ENCODE measurements at places on chromosomes 12 and 14.

DNA sequence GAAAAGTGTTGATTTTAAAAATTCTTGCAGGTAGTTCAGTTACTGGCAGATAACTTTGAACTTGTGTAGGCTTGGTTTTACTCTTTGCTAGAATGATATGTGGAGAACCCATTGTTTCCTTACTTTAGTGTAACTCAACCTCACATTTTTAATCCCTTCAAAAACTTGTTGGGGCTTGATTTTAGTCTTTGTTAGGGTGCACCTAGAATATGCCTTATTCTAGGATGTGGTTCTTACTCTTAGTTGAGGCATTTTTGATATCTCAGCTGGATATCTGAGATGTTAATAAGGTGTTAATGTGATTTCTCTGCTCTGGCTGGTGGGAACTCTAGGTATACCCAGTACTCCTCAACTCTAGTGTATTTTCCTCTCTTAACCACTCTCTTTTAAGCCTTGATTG lies 10.0 kb downstream of the MNAT1 start:
- no peak for ATAC-seq

DNA sequence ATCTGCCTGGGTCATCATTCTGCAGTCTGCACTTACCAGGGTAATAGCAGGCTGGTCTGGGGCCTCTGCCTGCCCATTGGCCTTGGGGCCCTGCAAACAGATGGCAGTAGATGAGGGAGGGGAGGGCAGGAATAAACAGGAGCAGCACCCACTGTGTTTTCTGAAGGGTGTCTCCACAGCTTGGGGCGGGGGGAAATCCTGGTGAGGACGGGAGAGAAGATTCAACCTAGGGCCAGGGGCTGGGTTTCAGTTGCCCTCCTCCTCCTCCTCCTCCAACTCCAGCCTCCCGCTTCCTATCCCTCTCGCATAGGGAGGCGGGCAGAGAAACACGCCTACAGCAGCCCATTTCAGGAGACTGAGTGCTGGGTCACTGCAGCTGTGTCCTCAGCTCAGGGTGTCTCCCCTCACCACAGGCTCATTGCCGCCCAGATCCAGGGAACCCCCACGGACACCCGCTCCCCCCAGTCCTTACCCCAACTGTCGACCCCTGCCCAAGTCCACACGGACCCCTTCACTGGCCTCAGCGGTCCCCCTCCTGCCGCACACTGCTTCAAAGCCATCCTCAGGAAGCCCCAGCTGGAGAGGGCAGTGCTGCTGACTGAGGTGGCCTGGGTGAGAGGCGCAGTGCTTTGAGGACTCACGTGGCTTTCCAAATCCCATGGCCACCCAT lies 9.1 kb upstream of the KRT80 start:
- ATAC-seq: no peak

GRCh38 chr12:4307593-4308333 lies 13.2 kb upstream of the TIGAR start:
- peak; percentile 35 for ATAC-seq

DNA sequence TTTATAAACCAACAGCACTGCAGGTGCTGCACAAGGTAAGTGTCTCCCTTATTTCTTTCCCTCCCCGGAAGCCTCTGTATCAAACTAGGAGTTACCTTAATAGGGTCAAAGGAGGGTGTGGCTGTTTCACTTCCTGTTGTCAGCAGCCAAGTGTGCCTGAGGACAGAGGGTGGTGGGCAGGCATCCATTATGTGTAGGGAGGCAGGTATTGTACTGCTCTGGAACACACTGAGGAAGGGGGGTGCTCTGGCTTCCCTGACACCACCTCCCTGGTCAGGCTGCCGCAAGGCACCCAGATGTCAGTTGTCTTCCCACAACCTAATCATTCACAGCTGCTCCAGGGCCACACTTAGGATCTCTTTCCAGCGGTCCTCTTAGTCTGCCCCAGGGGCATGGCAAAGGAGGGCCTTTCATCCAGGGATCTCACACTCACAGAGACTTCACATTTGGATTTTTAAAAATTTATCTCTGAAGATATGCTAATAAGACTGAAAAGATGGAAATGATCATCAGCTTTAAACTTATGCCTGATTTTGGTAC lies 132.0 kb upstream of the ARHGAP5 start:
- peak; percentile 84 for ATAC-seq

GRCh38 chr14:92563359-92563758 lies 49.8 kb downstream of the RIN3 start:
- ATAC-seq: peak; percentile 90

DNA sequence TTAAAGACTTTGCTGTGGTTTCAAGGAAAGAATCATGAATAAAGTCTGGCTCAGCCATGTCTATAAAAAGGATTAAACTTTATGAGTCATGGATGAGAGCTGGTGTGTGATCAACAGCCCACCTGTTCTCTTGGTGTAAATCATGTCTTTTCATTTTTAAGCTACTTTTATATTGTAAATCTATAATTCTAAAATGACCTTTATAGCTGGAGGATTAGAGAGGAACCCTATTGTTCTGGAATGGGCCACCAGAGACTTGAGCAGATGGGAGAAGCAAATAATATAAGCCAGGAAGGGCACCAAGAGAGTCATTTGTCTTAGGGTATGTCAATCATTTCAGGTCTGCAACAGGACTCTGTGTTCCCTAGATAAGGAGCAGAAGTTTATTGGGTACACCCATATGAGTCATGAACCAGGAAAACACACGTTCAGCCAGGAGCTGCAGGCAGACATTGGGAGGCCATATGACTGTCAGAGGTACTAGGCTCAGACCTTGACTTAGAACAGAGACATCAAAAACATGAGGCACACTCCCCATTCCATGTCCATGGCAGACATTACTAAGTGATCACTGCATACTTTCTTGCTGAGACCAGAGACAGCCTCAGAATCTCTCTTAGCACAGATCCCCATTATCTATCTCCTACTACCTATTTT lies 49.3 kb downstream of the NDUFA12 start:
- peak; percentile 39 for ATAC-seq

DNA sequence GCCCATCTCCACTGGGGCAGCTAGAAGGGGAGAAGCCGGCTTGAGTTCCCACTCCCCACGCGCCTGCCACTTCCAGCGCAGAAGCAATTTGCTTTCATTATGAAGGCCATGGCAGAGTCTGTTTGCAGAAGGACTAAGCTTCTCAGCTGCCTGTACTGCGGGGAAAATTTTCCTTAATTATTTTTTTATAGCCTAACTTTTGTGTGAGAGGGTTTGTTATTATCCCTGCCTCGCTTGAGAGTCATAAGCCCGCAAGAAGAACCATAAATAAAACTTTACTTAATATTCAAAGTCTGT lies 56.0 kb upstream of the DLK1 start:
- ATAC-seq: no peak

DNA sequence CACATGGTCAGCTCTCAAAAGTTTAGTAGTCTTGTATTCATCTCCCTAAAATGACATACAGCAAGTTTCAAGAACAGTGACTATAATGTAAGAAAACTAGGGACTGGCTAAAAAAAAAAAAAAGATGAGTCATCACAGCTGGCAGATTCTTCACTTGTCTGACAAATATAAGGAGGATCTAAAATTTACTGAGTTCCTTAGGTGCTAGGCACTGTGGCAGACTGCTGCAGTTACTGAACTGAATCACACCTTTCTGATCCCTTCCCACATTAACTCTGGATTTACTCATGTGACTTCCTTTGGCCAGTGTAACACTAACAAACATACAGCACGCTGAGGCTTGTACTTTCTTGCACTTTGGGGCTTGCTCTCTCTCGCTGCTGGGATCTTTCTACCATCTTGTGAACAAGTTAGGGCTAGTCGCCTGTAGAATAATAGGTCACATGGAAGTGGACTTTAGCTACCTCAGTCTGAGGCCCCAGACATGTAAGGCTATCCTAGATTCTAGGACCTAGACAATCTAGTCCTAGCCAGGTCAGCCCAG lies 32.1 kb downstream of the BAZ1A start:
- ATAC-seq: peak; percentile 99

- ATAC-seq: no peak
These were observed 852.3 kb upstream of the TMEM132C start for GRCh38 chr12:127414636-127415035.

DNA sequence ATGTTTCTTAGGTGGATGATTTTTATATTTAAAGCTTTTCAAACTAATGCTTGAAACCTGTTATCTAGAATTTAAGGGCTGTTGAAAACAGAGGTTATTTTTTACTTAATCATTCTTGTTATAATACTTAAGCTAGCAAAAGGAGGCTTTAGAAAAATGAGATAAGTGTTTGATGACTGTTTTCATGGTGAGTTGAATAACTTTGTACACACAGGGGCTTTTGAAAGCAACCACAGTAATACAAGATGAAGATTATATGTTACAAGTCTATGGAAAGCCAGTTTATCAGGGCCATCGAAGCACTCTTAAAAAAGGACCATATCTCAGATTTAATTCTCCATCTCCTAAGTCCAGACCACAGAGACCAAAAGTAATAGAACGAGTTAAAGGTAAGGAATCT lies 33.3 kb downstream of the KIAA0586 start:
- no peak for ATAC-seq

DNA sequence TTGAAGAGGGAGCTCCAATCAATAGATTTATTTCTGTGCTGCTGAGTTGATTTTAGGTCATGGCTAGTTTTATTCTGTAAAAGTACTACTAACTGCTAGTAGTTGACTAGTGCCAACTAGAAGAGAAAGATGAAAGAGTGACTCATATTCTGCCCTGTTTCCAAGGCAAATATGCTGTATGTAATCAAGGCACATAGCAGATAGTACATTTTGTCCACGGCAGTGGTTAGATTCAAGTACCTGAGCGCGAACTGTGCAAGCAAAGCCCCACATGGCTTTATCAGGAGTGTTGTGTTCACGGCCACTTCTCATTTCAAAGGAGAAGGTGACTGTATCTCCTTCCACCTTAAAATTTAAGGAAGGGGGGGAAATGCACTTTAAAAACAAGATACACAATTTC lies 126.8 kb downstream of the TRAFD1 start:
- ATAC-seq: no peak

DNA sequence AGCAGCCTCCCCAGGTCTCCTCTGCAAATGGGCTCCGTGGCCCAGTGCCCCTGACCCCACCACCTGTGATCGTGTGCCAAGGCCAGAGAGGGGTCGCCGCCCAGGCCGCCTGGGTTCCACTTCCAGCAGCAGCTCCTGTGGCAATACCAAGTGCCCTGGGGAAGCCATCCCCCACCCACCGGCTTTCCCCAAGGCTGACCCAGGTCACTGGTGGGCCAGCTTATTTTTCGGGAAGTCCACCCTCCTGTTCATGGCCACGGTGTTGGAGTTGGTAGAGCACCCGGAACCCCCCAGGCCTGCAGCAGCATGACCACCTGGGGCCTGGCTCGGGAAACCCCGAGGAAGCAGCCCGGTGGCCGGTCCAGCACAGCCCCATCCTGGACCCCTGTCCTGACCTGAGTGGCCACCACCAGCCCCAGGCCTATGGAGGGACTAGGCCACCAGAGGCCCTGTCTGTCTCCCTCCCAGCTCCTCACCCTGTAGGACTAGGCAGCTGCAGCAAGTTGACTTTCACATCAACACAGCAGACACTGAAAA lies 40.8 kb upstream of the OASL start:
- ATAC-seq: no peak

DNA sequence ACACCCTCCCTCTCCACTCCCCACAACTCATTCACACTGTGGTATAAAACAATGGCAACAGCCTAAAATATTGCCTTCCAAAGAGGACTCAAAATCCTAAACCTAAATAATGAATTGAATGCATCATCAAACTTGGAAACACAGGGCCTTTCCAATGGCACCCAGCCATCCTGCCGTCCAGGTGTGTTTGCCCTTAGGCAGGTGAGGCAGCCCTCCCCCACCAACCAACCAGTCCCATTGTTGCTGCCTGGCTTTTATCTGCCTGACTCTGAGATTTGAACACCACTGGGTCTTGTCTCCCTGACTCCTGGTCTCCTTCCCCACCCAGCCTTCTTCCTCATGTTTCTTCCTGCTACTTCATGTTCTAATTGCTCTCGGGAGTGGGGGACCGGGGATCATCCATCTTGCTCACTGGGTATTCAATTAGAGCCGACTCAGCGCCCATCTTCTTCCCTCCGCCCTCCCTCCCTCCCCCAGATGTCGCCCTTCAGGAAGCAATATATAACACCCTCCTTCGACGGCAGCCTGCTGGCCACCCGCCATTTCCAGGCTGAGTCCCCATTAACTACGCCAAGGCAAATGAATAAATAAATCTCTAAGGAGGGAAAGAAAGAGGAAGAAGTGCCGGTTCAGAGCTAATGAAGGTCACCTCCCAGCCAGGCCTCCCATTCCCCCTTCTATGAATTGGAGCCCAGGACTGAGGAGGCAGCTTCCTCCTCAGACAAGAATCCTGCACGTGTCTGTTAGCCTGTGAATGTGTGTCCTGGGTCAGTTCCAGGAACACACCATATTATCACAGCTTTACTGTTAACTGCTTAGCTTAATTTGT lies 36.3 kb upstream of the NTF3 start:
- ATAC-seq: no peak

DNA sequence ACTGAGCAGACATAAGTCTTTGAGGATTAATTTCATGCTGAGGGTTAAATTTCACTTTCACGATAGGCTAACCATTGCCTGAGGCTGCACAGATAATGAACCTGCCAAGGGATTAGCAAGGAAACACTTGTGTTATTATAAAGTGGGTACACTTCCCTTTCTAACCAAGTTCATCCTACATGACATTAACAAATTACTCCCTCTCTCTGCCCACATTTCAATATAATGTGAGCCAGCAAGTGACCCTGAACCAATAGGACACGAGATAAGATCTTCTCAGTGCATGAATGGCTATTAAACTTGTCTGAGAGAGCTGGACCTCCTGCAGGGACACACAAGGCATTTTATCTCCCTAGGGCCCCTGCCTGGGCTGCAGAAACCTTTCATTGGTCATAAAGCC lies 173.5 kb downstream of the PAX9 start:
- no peak for ATAC-seq

- no peak for ATAC-seq
These were observed 17.8 kb downstream of the OLR1 start for GRCh38 chr12:10154145-10154496.

DNA sequence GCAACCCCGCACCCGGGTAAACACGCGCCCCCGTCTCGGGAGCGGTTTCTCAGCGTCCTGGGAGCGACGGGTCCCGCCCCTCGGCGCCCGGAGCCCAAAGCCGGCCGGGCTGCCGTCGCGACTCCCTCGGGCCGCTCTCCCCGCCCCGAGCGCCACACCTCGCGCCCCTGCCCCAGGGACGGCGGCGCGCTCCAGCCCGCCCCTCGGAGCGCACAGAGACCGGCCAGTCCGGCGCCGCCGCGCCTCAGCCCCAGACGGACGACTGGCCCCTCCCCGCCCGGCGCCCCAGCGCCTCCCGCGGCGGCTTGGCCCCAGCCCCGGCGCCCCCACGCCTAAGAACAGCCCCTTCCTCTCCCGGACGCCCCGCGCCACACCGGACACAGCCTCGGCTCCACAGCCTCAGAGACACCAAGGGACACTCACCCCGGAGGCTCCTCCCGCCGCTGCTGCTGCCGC lies 411 bp downstream of the BTBD7 start:
- ATAC-seq: peak; percentile 58

- no peak for ATAC-seq
These were observed 29.7 kb downstream of the PRMT8 start for GRCh38 chr12:3520711-3521110.

DNA sequence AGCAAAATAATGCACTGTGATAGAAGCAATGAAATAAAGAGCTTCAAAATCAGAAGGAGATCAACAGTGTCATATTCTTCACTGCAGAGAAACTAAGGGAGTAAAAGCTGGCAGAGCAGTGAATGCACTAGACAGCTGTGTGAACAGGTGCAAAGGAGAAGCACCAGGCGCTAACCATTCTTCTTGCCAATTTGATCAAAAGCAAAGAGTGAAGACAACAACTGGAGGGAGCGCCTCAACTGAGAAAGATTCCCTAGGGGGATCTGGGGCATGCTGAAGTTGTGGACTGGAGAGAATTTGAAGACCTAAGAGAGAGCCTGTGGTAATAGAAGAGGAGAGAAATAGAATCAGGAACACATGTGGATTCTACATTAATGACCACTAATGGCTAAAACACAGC lies 50.4 kb upstream of the OVCH1 start:
- ATAC-seq: no peak

Data from activated T-helper 17 cell treated with anti-CD3 and anti-CD28 coated beads, Interleukin-2, amount 50 U/mL, for 72 hours (primary cell).